ENCODE measurements at places on chromosomes 3 and 15.
A peak's percentile ranks its signal among the peaks of the same experiment; 100 is the strongest.

GRCh38 chr3:127370906-127371305 lies 83.1 kb upstream of the PRR20G start:
- DNase-seq: no peak

DNA sequence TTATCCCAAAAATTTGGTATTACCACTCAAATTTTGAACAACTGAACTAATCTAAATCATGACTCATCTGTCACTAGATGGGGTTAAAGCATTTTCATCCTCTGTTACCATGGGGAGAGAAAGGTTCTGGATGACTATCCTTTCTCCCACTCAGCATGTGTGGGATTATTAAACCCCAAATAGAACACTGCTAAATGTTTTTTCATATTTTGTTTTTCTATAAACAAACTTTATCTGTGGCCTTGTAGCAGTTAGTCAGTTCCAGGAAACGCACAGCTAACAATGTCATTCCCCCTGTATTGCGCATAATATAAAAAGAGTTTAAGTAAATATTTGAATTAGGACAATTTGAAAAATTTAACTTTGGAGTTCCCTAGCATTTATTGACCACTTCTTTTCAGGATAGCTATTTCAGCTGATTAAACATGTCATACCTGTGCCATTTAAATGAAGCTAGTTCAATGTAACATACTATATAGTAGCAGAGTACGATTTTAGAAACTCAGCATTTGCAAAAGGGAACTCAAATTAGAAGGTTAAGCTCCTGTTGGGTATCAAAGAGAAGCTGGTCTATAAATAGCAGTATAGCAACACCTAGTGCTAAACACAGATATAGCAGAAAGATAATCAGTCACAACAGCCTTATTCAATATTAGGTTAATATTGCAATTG lies 9.2 kb upstream of the TMEM212 start:
- DNase-seq: peak; percentile 66

GRCh38 chr3:145333931-145334330 lies 827.1 kb downstream of the PLOD2 start:
- no peak for DNase-seq

- DNase-seq: peak; percentile 24
These were observed 28.7 kb downstream of the DLEC1 start for GRCh38 chr3:38067508-38068233.

DNA sequence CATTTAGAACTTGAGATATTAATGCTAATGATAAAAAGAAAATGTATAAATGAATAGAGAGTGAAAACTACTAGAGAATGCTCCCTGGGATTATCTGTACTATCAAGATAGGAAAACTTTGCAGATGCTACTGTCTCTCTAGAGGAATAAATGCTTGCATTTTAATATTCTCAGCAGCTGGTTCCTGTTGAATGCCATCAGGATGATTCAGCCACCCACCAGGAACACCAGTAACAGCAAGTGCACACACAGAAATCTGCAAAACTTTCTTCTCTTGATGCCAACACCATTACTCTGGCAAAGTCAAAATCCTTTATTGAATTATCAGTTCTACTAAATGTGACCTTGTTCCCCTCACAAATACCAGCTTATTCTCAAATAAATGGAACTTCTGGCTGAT lies 148.4 kb downstream of the TIGIT start:
- peak; percentile 71 for DNase-seq

DNA sequence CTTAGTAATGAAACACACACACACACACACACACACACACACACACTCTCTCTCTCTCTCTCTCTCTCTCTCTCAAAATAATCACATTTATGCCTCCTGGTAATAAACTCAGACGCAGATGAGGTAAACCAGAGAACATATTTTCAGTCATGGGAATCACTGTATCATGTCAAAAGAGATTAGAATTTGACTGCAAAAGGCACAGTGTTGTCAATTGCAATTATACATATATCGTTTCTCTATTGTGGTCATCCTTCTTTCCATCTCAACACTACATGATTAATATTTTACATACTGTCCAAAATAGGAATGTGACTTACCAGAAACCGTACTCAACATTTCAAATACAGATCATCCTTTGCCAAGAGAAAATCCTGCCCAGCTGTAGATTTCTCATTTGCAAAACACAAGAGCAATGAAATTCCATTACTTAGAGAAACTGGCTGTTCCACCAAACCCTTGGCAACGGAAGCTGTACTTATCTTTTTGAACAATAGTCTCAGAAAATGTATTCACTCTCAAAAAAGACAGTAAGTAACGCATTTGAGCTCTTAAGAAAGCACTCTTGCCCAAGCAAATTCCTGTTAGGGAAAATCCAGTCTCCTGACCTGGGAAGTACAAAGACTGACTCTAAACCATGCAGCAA lies 24.3 kb downstream of the PDZRN3 start:
- DNase-seq: peak; percentile 76

- DNase-seq: no peak
These were observed 58.7 kb downstream of the GUCA1C start for GRCh38 chr3:108894981-108895380.

- no peak for DNase-seq
These were observed 5.3 kb upstream of the RHCG start for GRCh38 chr15:89501646-89502045.

GRCh38 chr3:179244878-179245277 lies 6.0 kb downstream of the KCNMB3 start:
- no peak for DNase-seq

- no peak for DNase-seq
These were observed 15.8 kb downstream of the RBP1 start for GRCh38 chr3:139523718-139524117.

DNA sequence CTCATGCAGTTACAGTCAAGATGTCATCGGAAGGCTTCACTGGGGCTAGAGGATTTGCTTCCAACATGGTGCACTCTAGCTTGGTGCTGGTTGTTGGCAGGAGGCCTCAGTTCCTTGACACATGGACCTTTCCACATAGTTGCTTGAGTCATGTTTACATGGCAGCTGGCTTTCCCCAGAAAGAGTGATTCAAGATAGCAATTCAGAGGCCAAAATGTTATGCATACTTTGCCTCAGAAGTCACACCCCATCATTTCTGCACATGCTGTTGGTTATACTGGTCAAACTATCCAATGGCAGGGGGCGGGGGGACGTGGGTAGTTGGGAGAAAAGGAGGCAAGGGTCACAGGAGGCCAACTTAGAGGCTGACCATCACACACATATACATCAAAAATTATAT lies 58.7 kb downstream of the FOXB1 start:
- DNase-seq: peak; percentile 74

GRCh38 chr3:184230603-184231528 lies 1.5 kb downstream of the VWA5B2 start:
- DNase-seq: peak; percentile 23

GRCh38 chr3:197734667-197735318 lies 1.9 kb downstream of the RUBCN start:
- DNase-seq: no peak

GRCh38 chr3:146504498-146505197 lies 35.3 kb upstream of the PLSCR2 start:
- no peak for DNase-seq

DNA sequence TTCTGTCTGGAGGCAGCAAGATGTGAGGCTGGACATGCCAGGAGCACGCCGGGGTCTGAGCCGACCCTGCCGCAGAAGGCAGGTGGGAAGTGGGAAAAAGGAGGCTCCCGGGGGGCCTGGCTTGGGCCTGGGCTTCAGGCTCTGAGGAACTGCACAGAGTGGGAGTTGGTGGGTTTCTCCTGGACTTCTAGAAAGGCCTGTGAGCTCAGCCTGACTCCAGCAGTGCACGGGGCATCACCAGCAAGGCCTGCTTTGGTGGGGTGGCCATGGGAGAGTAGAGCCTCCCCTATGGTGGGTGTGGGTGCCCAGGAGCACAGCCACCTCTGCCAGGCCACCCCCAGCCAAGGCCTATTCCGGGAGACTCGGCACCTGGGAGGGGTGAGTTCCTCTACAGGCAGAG lies 18.1 kb upstream of the SLC41A3 start:
- no peak for DNase-seq

GRCh38 chr15:68275165-68275746 lies 2.3 kb upstream of the FEM1B start:
- DNase-seq: no peak

DNA sequence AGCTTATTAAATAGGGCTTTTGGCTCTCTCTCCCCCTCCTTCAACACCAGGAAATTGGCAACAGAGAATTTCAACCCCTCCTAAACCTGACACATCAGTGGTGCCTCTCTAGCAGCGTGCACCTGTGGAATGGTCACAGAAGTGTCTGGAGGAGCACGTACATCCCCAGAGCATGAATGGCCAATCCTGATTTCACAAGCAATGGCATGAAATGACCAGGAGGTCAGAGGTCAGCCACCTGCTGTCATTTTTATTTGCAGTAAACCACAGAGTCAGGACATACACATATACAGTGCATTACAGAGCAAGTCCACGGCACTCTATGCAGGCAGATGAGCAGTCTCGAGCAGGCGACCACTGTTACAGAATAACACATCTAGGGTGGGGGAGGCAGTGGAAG lies 25.1 kb upstream of the ETV5 start:
- DNase-seq: no peak

DNA sequence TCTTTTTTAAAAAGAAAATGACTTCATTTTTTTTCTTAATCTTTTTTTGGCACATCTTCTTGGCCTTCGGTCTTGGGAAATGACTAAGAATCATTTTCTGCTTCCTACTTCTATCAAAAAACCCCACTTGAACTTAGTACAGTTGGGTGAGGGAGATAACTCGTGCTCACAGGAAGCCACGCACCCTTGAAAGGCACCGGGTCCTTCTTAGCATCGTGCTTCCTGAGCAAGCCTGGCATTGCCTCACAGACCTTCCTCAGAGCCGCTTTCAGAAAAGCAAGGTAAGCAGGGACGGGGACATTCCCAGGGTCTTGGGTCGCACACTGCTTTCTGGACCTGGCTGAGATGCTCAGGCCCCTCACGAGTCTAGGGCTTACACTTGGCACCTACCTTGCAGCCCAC lies at the start of gene CCR4:
Gene CCR4 (plus strand): TSS at position 235 of the 402 bp plus-strand sequence. CDS start 1,779 bp downstream, outside the sequence.
- DNase-seq: no peak

GRCh38 chr3:2099779-2100191 lies 1.1 kb downstream of the CNTN4 start:
- DNase-seq: no peak

- no peak for DNase-seq
These were observed 54.3 kb downstream of the LIPC start for GRCh38 chr15:58486062-58486461.

- DNase-seq: no peak
These were observed 498.0 kb upstream of the CFAP20DC start for GRCh38 chr3:59547874-59548273.

- no peak for DNase-seq
These were observed 47.7 kb downstream of the MYO5A start for GRCh38 chr15:52480990-52481389.

DNA sequence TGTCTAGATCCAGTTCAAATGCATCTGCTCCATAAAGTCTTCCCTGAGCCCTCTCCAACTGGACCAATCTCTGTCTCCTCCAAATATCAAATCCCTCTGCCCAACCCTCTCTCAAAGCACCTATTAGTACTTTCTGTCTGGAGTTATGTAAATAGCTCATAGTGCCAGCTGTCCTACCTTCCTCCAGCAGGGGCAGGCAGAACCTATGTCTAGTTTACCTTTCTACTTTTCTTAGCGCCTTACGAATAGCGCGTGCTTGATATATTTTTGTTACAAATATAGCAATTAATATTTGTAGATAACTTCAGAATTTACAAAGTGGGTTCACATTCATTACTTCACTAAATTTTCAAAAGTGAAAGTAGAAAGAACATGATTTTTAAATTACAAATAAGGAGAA lies 14.0 kb upstream of the CCDC80 start:
- DNase-seq: peak; percentile 5

- peak; percentile 82 for DNase-seq
These were observed 858 bp downstream of the NTRK3 start for GRCh38 chr15:88255484-88256278.

GRCh38 chr3:118501152-118501551 lies 533.5 kb downstream of the IGSF11 start:
- no peak for DNase-seq

GRCh38 chr15:73934281-73934680 lies 8.0 kb downstream of the LOXL1 start:
- DNase-seq: no peak

DNA sequence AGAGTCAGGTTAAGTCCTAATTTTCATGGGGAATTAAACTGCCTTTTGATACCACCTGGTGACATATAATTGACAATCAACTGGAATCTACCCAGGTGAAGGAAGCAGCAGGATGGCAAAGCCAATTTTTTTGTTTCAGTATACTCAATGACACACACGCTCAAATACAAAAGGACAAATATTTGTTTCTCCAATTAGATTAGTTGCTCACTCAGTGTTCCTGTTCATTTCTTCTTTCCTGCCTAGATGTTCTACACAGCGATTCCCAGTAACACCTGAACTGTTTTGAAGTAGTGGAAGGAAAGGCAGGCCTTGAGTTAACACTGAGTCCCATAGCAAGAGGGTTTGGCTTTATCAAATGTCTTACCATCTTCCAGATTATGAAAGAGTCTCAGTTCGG lies 157.5 kb downstream of the PDZRN3 start:
- no peak for DNase-seq

- DNase-seq: peak; percentile 7
These were observed 552.5 kb upstream of the NECTIN3 start for GRCh38 chr3:110519071-110519470.

DNA sequence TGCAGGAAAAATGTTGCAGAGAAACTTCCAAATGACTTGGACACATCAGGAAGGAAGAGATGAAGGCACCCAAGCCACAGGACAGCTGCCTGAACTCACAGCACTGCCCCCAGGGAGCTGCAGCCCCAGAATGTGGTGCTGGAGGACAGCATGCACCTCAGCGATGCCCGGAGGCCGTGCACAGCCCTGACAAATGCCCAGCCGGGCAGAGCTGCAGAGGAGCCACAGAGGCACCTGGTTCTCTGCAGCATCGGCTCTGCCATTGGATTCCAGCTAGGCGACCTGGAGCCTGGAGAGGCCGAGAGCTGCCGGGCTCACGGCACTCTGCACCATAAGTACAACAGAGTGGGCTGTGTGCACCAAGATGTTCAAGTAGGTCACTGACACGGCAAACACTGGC lies 97.5 kb downstream of the OCA2 start:
- DNase-seq: no peak

DNA sequence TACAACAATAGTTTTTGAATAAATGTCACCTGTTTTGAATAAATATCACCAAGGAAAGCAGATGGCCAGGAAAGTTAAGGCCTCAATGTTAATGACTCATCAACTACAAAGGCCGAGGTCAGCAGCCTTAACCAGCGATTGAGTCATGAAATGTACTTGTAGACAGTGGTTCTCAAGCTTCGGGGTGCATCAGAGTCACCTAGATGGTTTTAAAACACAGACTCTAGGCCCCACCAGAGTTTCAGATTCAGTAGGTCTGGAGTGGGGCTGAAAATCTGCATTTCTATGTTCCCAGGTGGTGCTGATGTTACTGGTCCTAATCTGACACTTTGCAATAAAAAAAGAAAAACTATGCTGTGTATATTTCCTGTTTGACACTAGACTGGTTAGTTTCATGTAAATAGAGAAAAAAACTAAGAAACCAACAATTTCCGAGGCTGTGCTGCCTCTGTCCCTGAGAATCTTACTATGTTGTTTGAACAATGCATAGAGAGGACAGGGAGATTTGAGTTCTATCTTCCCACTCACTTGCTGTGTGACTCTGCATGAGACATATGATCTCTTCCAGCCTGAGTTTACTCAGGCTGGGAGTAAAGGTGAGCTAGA lies 9.8 kb downstream of the RAB27A start:
- peak; percentile 96 for DNase-seq

All from GM23248 (cell line).